ENCODE measurements at places on chromosomes 12 and 14. TPM values are rescaled to one million over a fixed set of nuclear protein-coding genes. Genes with fewer than 3 reads are reported as not detected.

- DNase-seq, result no peak
Observed at GRCh38 chr12:125284945-125285685, 219.9 kb downstream of the AACS start.

DNA sequence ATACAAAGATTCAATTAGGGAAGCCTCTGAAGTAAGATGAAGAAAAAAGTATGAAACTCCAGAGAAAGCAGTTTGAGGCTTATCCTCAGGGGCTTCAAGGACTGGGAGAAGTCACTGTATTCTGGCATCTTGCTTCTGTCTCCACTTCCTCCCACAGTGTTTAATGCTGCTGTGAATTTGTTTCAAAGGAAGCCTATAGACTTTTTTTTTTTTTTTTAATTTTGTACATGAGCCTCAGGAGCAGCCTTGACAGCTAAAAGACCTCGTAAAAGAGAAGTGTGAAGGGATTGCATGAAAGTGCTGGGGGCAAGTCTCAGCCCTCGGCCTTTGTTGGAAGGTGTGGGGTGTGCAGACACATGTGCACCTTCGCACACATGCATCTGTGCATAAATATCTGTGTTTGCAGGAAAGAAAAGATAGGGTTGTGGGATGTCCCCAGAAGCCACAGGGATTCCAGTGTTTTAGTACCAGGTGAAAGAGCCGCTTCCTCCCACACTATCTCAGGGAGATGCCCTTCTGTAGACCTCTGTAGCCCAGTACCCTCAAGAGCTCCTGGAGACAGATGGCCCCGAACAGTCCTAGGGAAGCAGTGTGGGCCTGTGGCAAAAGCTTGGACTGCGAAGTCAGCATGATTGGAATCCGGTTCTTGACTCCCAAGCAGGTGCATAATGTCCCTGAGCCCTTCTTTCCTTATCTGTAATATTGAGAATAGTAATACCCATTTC lies 193.5 kb upstream of the BCL2L14 start:
- DNase-seq, result no peak

GRCh38 chr12:62256408-62257096 lies 3.7 kb upstream of the USP15 start:
- DNase-seq, result peak; percentile 20

- no peak for DNase-seq
Observed at GRCh38 chr14:60878536-60878935, 102.3 kb downstream of the TRMT5 start.

DNA sequence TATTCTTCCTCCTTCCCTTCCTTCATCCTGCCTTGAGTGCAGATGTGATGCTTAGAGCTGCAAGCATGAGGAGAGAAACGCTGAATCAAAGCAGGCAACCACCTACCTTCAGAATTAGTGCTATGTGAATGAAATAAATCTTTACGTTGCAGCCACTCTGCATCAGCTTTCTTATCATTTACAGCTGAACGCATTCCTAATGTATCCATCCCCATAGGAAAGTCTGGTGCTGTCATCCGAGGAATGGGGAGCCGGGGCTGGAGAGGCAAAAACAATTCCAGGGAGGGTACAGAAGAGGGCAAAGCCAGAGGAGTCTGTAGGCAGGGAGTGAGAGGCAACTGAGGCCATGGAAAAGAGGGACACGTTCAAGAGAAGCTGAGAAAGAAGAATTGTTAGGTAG lies 90.0 kb downstream of the GCH1 start:
- DNase-seq, result no peak

The PTPN6 gene
- 403 TPM for total RNA-seq

The SOAT2 gene
- total RNA-seq, result under 0.01 TPM

DNA sequence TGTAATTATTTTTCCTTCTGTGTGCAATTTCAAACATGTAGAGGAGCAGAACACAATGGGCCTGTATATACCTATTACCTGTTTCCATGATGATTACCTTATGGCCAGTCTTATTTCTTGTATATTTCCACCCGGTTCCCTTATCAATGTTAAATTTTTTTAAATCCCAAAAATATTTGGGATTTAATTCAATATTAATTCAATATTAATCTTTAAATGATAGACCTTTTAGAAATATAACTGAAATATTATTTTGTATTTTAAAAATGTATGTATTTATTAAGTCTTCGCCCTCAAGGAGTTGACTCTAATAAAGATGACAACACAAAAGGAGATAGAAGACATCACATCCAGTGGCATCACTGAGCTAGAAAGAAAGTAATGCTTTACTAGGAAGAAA lies 607 bp upstream of the KRT6C start:
- DNase-seq, result no peak

DNA sequence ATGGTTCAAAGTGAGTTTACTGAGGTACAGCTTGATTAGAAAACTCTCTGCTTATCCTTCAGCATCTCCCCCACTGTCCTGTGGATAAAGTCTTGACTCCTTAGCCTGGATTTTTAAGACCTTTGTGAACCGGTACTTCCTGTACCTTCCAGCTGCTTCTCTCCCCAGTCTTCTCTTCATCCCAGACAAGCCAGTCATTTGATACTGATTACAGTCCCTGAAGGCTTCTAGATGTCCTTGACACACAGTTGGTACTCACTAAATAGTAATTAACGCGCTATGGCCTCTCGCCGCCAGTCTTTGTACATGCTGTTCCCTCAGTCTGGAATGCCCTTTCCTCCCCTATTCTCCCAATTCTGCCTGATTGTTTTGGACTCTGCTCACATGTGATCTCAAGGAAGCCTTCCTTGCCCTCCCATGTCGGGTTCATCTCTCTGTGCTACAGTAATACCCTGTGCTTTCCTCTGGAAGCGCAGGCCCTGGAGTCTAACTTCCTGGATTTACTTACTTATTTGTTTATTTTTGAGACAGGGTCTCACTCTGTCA lies 50.6 kb upstream of the PTGR2 start:
- no peak for DNase-seq

- no peak for DNase-seq
Observed at GRCh38 chr14:60204104-60204842, 39.1 kb upstream of the DHRS7 start.

The NR1H4 gene
- total RNA-seq, result not detected

GRCh38 chr12:101459642-101460346 lies 15.3 kb upstream of the SPIC start:
- no peak for DNase-seq

The AQP6 gene
- total RNA-seq, result under 0.01 TPM

DNA sequence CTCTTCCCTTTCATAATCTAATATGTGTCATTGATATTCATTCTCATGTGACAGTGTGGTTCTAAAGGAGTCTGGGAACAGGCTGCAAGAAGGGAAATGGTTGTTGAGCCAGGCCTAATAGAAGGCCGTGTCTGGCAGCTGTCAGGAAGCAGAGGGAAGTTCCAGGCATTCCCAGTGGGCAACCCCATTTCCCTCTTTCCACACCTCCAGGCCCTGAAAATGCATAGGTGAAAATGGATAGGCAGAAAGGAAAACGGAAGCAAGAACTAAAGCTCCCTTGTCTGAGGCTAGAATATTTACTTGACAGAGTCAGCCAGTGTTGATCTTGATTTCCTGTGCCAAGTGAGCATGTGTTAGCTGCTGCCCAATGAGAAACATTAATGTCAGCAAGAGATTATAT lies 97.7 kb downstream of the PPM1A start:
- no peak for DNase-seq

DNA sequence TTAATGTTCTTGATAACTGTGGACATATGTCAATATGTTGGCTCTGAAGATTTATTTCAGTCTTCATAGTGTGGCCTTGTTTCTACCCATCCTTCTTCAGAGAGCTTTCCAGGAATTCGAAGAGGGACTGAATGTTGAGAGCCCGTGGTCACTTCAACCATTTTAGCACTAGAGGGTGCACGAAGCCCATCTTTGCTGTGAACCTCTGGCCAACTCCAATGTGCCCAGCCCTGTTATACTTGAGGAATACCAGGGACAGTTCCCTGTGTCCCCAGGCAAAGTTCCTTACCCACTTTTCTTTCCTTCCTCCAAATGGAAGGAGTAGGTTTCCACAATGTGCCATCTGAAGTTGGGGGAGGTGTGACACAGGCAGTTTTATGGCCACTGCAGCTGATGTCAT lies 603.5 kb downstream of the RPL10L start:
- DNase-seq, result no peak

GRCh38 chr12:119989361-119989730 lies 310 bp downstream of the BICDL1 start:
- no peak for DNase-seq

DNA sequence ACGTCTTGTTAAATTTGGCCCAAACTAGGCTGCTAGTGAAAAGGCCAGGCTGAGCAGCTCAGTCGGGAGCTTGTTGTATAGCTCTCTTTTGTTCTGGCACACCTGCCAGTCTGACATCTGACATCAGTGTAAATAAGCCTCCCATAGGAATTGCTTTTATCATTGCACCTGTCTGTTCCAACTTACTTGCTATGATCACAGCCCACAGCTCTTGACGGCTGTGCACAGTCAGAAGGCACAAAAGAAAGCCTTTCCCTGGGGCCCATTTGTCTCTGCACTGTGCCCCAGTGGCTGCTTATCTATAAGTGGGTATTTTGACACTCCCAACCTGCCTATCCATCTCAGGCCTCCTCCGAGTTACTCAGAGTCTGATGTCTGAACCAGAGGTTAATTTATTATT lies 324.5 kb downstream of the NUAK1 start:
- DNase-seq, result no peak

GRCh38 chr14:31057701-31058364 lies 31.7 kb upstream of the STRN3 start:
- DNase-seq, result no peak

DNA sequence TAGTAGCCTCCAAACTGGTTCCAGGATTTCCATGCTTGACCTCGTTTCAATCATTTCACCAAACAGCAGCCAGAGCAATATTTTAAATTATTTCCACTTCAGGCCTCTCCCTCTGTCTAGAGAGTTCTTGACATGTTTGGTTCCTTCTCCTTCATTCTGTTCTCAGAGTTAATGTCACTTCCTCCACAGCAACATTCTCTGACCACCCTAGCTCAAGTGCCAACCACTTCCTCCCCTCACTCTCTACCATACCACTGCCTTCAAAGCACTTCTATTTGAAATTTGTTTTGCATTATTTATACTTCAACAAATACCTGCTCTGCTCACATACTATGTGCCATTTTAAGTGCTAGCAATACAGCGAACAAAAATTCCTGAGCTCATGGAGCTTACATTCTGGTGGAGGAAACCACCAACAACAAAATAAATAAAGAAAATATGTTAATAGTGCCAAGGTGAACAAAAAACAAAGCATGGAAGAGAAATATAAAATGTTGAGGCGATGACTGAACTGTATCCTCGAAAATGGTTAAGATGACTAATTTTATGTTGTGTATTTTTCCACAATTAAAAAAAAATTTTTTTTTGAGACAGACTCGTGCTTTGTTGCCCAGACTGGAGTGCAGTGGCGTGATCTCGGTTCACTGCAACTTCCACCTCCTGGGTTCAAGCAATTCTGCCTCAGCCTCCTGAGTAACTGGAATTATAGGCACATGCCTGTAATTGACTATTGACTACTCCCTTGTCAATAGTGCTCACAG lies 17.3 kb downstream of the BAZ1A start:
- DNase-seq, result peak; percentile 17

The ZFYVE21 gene
- 25.0 TPM for total RNA-seq

DNA sequence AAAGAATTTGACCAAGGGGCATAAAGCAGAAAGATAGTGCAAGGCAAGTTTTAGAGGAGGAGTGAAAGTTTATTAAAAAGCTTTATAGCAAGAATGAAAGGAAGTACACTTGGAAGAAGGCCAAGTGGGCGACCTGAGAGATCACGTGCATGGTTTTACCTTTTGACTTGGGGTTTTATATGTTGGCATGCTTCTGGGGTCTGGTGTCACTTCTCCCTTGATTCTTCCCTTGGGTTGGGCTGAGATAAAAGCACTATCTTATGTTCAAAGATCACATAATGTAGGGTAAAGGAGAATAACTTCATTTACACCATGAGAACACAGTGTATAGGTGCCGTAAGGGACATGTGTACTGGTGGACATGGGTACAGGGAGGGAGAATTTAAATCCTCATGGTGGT lies 17.7 kb upstream of the TMEM30B start:
- DNase-seq, result no peak

GRCh38 chr12:10505620-10506019 lies at the start of gene EIF2S3B:
Gene EIF2S3B (plus strand): TSS chr12:10505890. CDS start chr12:10505903, 13 bp downstream.
- no peak for DNase-seq

The PLEKHD1 gene
- total RNA-seq, result under 0.01 TPM

GRCh38 chr12:52446367-52447045 lies 5.4 kb downstream of the KRT6B start:
- DNase-seq, result no peak

- no peak for DNase-seq
Observed at GRCh38 chr12:80299976-80300375, 144.1 kb upstream of the PTPRQ start.

GRCh38 chr12:79514730-79515529 lies 175.8 kb downstream of the PAWR start:
- no peak for DNase-seq

GRCh38 chr14:74867673-74868072 lies 8.3 kb downstream of the PROX2 start:
- DNase-seq, result no peak

- no peak for DNase-seq
Observed at GRCh38 chr12:110668480-110669192, 20.3 kb downstream of the HVCN1 start.

GRCh38 chr14:33561488-33562175 lies 389.2 kb downstream of the EGLN3 start:
- DNase-seq, result no peak

The SRRM4 gene
- total RNA-seq, result under 0.01 TPM

All from hematopoietic multipotent progenitor cell (in vitro differentiated cells).